ENCODE measurements at places on chromosomes 12 and 14. TPM values are rescaled to one million over a fixed set of nuclear protein-coding genes. Genes with fewer than 3 reads are reported as not detected.
A peak's percentile ranks its signal among the peaks of the same experiment; 100 is the strongest.

- no peak overlapping the region for H3K27ac ChIP-seq
- no peak for DNase-seq
- H3K4me3 ChIP-seq, result no peak overlapping the region
- H3K4me1 ChIP-seq, result peaks cover 7% of the 10 kb centered on the region
- peaks cover 14% of the 10 kb centered on the region for H3K36me3 ChIP-seq
Observed at GRCh38 chr12:110223777-110224378, 57.2 kb upstream of the ATP2A2 start.

DNA sequence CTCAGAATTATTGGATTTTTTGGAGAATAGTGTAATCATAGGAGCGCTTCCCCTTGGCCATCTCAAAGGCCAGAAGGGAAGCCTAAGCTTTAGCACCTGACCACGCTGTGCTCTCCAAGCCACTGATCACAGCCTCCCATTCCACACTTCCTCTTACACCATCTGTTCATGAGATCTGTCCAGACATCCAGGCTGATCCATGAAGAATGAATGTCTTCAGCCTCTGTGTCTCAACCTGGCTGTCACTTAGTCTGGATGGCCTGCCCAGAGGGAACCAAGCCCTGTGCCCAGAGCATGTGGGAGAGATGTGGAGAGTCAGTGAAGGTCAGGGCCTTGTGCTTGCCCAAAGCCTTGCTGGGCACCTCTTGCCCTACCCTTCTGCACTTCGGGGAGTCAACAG, 40.5 kb downstream of the TSPAN11 start:
- H3K4me3 ChIP-seq, result no peak overlapping the region
- H3K27ac ChIP-seq, result no peak overlapping the region
- DNase-seq, result no peak
- no peaks in the 10 kb centered on the region for H3K27me3 ChIP-seq
- H3K36me3 ChIP-seq, result no peaks in the 10 kb centered on the region
- no peaks in the 10 kb centered on the region for H3K4me1 ChIP-seq

DNA sequence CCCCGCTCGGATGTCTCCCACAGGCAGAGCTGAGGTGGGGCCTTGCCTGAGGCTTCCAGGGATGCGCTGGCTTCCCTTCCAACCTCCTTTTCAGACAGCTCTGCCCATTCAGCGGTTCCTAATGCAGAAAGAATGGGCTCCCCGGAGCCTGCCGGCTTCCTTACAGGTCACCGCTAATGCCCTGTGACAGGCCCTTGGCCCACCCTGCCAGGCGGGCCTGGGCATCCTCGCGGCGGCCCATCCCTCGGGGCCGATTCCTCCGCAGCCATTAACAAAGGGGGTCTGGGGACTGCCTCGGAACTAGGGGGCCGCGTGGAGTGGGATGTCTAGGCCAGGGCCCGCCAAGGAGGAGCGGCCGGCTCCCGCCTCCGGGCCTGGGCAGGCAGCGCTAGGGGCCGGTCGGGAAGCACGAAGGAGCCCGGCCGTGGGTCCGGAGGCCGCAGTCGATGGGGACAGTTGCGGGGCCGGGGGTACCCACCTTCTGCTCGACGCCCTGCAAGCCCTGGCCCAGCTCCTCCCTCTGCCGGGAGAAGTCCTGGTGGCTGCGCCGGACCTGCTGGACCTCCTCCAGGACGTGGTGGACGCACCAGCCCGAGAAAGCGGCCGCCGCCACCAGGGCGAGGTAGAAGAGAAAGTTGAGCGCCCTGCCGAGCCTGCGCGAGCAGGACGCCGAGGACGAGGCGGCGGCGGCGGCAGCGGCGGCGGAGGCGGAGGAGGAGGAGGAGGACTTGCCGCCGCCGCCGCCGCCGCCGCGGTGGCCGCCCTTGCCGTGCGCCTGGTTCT, 738 bp downstream of the CKAP4 start:
- peak; percentile 39 for DNase-seq
- H3K4me1 ChIP-seq, result peaks cover 43% of the 10 kb centered on the region
- peak overlapping the region; percentile 83 for H3K27ac ChIP-seq
- H3K4me3 ChIP-seq, result peak overlapping the region; percentile 87
- H3K36me3 ChIP-seq, result peaks cover 5% of the 10 kb centered on the region
- no peaks in the 10 kb centered on the region for H3K27me3 ChIP-seq

- DNase-seq, result no peak
- no peak overlapping the region for H3K4me3 ChIP-seq
- no peaks in the 10 kb centered on the region for H3K4me1 ChIP-seq
- no peak overlapping the region for H3K27ac ChIP-seq
- H3K36me3 ChIP-seq, result no peaks in the 10 kb centered on the region
Observed at GRCh38 chr14:42671636-42672035, 1065.0 kb downstream of the LRFN5 start.

Gene AKT1
- 179 TPM for total RNA-seq

All from neural crest cell (in vitro differentiated cells).